Esophagus squamous epithelium (tissue), 5 donors: ENCODE measurements at places on chromosomes 5 and 9.

- no peak for DNase-seq
Observed at GRCh38 chr5:158273035-158273434, 414.1 kb upstream of the CLINT1 start.

DNA sequence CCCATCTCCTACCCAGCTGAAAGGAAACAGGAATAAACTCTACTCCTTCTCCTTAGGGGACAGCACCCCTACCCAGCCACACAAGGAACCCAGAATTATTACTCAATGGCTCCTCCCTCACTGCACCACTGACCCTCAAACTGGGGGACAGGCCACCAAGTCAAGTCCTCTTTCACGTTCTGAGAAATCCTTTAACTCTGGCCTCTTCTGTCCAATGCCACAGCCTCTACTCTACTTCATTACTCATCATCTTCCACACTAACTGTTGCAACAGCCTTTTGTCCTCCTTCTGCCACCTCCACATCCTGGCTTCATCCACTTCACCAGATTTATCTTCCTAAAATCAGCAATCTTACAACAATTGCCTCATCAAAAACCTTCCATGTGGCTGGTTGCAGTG, 6.8 kb downstream of the TTC39B start:
- DNase-seq, result no peak

DNA sequence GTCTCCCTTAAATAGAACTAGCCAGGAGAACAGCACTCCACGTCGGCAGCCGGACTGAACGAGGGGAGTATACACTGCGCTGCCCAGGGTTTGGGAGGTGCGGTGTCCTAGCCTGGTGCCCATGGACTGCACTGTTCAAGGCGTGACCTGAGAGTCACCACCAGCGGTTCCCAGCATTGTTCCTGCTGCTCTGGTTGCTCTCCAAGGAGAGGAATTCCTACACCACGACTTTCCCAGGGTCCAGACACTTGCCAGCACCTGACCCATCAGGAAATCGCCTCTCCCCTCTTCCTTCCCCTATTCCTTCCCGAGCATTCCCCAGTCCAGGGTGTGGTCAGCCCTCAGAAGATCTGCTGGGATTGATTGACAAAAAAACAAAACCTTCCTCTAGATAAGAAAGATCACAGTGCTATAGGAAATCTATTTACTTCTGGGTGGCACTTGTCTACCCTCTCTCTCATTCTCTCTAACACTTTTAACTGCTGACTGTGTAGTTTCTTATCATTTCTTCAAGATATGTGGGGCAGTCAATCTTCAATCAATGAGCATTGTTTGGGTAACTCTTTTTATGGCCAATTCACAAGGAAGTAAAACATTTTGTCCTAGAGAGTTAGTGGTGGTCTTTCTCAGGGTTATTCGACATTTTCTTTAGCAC, 297.8 kb upstream of the ACTBL2 start:
- no peak for DNase-seq

- no peak for DNase-seq
Observed at GRCh38 chr5:54251981-54252380, 58.4 kb downstream of the ARL15 start.

DNA sequence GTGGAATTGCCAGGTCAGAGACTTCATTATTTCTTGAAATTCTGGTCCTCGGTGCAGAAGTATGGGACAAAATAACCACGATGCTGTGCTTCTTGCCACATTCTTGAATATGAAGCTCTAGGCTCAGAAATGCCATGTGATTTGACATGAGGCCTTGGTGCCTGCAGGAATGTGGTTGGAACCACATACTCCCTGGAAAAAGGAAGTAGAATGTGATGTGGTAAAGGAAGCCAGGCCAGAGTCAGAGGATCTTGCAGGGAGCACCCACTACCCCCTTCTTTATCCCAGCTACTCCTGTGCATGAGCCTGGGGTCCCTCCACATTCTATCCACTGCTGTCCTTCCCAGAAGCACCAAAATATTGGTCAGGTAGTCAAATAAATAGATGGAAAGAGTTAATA, 80.9 kb downstream of the FOXD1 start:
- no peak for DNase-seq

GRCh38 chr5:171805746-171806145, 20.1 kb downstream of the SMIM23 start:
- no peak for DNase-seq

DNA sequence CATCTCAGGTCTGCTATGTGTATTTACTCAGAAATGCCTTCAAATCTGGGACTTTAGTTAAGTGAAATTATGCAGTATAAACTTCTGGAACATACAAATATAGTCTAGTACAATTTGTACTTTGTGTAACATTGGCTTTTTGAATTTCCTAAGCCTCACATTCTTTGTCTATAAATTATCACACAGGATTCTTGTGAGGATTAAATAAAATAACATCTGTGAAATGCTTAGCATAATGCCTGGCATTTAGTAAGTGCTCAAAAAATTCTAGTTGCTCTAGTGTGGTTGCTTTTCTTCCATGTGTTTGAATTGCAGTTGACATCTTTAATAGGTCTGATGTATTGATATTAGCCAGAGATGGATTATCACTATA, 2.6 kb downstream of the HMMR start:
- no peak for DNase-seq

- no peak for DNase-seq
Observed at GRCh38 chr5:171757853-171758535, 27.6 kb upstream of the SMIM23 start.

DNA sequence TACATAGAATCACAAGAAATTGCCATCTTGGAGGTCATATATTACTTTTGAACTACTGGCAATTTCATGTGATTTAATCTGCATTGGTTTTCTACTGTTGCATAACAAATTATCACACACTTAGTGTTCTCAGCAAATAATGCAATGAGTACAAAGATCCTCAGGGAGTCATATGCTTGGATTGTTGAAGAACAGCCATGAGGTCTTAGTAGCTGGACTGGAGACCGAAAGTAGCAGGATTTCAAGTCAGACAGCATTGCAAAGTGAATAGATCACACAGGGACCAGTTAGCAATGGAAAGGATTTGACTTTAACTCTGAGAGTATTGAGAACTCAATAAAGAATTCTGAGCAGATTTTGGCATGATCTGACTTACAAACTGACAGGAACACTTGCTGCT, 32.2 kb upstream of the FRMD3 start:
- no peak for DNase-seq

DNA sequence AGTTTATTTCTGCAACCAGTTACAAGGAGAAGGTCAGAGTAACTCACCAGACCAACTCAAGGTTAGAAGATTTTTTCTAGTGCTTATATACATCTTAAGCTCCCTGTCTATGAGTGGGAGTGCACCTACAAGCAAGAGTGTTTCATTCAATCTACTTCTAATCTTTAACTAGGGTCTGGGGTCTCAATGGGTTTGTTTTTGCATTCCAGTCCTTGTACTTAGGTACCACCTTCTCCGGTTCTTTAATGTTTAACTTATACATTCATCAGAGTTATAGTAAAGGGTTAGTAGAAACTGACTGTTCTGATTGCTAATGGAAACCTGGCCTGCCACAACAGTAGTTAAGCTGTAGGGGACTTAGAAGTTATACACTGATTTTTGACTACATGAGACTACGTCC, 271.7 kb downstream of the HTR1A start:
- no peak for DNase-seq

DNA sequence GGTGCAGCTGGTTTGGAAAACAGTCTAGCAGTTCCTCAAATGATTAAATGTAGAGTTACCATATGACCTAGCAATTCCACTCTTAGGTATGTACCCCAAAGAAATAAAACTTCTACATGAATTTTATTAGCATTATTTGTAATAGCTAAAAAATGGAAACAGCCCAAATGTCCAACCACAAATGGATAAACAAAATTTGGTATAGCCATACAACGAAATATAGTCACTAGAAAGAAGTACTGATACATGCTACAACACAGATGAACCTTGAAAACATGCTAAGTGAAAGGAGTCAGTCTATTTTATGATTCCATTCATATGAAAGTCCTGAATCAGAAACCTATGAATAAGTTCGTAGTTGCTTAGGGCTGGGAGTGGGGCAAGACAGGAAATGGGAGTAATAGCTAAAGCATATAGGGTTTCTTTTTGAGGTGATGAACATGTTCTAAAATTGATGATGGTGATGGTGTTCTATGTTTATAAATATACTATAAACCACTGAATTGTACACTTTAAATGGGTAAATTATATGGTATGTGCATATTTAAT, 6.3 kb downstream of the GDF9 start:
- DNase-seq, result no peak

DNA sequence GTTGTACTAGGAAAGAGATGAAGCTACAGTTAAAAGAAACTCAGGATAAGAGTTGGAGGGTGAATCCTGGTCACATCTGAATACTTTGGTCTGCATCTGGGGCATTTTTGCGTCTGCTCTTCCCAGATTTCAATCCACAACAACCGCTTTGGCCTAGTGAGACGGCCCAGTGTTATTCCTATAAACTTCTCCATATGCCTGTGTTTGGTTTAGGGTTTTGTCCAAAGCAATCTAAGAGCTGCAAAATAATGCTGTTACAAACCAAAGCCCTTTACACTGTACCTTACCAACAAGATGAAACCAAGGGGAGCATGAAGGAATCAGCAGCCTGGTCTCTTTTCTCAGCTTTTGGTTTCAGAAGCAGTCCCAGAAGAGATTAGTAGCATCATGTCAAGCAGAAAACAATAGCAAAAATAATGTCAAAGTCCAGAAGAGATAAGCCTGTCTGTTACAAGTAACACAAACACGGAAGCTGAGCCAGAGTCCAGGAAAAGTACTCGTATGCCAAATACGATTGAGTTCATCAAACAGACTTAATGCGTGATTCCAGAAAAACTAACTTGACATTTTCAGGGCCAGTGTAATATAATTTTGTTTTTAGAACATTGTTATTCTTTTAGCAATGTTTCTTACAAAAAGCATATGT, 379.9 kb upstream of the ACO1 start:
- no peak for DNase-seq

DNA sequence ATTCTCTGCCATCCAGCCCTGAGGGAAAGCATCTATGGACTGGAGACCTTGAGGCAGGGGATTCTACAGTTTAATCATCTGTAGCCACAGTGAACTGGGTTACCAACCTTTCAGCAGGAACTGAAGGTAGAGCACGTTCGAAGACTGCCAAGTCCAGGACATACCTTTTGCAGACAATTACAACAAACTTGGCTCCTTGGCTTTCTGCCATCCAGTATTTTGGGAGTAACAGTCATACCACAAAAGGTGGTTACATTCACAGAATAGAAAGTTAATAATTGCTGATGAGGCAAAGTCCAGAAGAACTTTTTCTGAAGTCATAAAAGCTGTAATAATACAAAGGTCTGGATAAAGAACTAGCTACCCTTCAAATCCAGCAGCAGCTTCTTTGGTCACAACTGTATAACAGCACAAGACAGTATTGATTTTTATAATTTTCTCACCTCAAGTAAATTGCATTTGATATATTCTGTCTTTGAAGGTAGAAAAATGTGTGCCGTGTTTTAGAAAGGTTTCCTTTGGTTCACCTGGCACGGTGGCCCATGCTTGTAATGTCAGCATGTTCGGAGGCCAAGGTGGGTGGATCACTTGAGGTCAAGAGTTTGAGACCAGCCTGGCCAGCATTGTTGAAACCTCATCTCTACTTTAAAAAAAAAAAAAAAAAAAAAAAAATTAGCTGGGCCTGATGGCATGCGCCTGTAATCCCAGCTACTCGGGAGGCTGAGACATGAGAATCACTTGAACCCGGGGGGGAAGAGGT, 236.6 kb downstream of the NR3C1 start:
- DNase-seq, result no peak
